ENCODE measurements at places on chromosomes 4 and X.

DNA sequence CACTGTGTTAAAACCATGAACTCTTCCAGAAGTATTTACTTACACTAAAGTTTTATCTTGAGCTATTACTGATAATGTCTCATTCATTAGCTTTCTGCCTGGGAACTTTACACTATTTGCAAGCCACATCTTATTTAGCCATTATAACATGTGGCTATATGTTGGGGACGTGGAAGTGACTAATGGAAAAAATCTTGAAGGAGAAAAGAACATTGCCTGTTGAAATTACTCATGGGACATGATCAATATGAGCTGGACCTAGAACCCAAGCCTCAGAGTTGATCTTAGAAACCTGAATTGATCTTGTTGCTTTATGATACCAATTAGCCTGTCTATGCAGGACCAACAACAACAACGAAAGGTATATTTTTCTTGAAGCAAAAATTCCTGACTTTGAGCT is 22.5 kb upstream of the ARHGAP6 start:
- DNase-seq = no peak

DNA sequence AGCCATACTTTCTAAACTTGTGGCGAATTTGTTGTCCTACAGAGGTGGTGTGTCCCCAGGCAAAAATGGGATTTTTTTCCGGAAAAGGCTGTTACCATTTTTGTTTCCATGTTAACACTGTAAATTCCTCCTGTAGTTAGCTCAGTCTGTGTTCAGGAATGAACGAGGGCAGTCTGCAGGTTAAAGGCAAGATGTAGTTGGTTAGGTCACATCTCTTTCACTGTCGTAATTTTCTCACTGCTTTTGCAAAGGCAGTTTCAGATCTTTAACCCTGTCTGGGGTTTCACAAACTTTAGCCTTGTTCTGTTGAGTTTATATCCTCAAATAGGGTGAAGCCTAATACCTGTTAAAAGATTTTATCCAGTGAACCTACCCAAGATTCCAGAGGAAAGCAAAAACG is 50.5 kb upstream of the PUDP start:
- DNase-seq = no peak

GRCh38 chr4:11469650-11470437 is 41.1 kb upstream of the HS3ST1 start:
- no peak for DNase-seq

- DNase-seq = no peak
Observed at GRCh38 chr4:188042191-188042590, 46.6 kb downstream of the ZFP42 start.

- DNase-seq = no peak
Observed at GRCh38 chrX:15600745-15601144, at the start of gene ACE2. TSS of gene ACE2 (minus strand) at chrX:15600960. CDS start at chrX:15600911, 49 bp downstream.

GRCh38 chr4:101420661-101421060 is 73.3 kb upstream of the PPP3CA start:
- DNase-seq = no peak

GRCh38 chr4:72112514-72113156 is 80.8 kb downstream of the NPFFR2 start:
- peak; percentile 1 for DNase-seq

- DNase-seq = no peak
Observed at GRCh38 chrX:68683580-68683979, 36.1 kb downstream of the STARD8 start.

DNA sequence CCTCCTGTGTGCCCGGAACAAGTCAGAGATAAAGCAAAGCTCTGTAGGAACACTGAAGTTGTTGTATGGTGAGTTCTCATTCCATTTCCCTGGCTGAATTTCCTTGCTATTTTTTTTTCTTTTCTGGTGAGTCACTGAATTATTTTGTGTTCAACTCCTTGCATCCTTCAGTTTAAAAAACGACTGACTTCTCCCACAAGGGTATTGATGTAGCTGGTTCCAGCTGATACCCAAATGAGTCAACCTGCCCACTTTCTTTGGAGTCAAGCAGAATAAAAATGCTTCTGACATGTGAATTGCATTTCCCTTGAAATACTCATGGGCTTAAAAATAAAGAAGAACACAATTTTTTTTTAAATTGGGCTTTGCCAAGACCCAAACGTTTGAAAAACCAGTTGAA is 85.5 kb downstream of the SHOX start:
- DNase-seq = peak; percentile 6

GRCh38 chrX:109351557-109351956 is 130.3 kb downstream of the GUCY2F start:
- DNase-seq = no peak

DNA sequence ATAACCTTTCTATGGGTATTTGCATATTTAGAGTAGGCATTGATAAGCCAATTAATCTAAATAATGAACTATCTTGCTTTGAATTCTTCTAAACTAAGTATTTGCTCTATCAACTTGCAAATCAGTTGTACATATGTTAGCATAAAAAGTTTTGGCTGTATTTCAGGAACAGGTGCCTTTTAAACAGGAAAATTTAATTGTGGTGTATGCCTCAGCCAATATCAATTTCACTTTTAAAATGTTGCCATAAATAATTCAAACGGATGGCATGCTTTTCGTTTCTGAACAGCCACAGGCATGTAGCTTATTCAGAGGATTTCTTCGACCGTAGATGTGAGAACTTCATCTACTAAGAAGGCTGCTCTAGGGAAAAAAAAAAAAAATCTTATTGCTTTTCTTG is 99.9 kb downstream of the DCLK2 start:
- no peak for DNase-seq

GRCh38 chr4:148288448-148288847 is 153.8 kb downstream of the NR3C2 start:
- DNase-seq = no peak

DNA sequence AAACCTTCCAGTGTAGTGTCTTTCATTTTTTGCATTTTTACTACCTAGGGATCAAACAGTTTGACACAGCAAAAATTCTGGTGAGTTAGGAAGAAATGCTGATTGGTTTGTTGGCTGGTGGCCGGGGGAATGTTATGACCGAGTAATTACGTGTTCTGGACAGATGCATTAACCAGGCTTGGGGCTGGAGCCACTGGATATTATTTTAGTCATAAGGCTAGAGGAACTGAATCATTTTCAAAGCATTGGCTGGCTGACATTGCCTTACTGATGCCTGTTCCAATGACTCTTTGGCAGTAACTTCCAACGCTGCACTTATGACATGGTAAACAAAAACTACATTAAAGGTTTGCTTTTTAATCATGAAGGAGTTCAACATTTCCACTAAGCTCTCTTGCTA is 84.6 kb downstream of the FBXO8 start:
- DNase-seq = peak; percentile 50

GRCh38 chrX:71815121-71815905 is 52.2 kb downstream of the CXorf49B start:
- DNase-seq = no peak

- no peak for DNase-seq
Observed at GRCh38 chr4:151207186-151207585, 69.8 kb upstream of the PRSS48 start.

DNA sequence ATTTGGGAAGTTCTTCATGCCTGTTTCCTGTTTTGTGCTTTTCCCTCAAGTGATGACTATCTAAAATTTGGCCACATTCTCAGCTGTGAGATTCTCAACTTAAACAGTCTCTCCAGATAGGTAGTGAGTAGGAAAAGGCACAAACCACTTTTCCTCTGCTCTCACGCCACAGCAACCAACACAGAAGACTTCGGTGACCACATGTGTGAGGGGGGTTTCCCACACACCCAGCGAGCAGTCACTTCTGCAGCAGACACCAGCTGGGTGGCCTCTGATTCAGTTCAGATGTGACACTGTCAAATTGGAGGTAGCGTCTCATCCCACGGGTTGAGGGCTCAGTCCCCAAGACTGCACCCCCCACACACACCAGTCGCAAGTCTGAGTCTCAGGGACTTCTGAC is 25.1 kb upstream of the CLDN34 start:
- no peak for DNase-seq

- no peak for DNase-seq
Observed at GRCh38 chr4:166538491-166539005, 665.5 kb downstream of the TLL1 start.

- DNase-seq = no peak
Observed at GRCh38 chrX:133094098-133094731, 2.7 kb downstream of the USP26 start.

DNA sequence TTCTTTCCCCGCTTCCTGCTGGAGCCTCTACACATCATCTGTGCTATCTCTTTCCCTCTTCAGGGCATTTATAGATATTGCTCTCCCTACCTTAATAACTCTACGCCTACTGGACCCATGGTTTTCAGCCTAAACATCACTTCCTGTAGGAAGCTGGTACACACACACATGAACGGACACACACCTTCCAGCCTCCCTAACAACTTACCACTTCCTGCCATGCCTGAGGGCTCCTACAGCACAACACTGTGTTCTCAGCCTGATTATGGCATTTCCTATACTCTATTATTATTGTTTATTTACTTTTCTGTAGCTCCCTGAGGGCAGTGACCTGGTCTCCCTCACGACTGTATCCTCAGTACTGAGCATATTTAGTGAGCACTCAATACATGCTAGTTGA is 163.6 kb upstream of the MAP3K15 start:
- no peak for DNase-seq

- no peak for DNase-seq
Observed at GRCh38 chr4:184274286-184274951, 56.7 kb upstream of the ENPP6 start.

DNA sequence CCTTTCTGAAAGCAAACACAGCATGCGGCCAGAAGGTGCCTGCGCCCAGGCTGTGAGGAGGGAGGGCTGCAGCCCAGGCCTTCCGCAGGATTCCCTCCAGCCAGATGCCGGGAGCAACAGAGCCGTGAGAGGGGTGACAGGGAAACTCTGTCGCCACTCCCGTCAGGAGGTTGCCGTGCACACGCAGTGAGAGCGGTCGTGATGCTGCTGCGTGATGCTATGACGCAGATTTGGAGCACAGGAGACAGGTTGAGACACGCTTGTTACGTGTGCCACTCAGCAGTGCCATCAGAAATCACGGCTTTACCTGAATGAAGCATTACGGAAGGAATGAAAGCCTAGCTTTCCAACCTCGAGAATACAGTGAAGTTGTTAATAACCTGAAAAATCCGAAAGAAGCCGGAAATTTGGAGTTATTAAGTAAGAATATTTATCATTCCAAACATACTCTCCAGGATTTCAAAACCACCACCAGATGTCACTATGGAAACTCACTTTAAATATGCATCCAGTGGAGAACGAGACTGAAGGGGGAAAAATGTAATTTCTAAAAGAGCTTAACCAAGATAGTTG is 54.4 kb downstream of the FAT1 start:
- peak; percentile 59 for DNase-seq

GRCh38 chrX:87518504-87518903 is 902 bp downstream of the KLHL4 start:
- no peak for DNase-seq

- DNase-seq = no peak
Observed at GRCh38 chr4:856225-856901, 30.4 kb upstream of the CPLX1 start.

- DNase-seq = no peak
Observed at GRCh38 chr4:165709516-165709915, 163.5 kb upstream of the TLL1 start.

DNA sequence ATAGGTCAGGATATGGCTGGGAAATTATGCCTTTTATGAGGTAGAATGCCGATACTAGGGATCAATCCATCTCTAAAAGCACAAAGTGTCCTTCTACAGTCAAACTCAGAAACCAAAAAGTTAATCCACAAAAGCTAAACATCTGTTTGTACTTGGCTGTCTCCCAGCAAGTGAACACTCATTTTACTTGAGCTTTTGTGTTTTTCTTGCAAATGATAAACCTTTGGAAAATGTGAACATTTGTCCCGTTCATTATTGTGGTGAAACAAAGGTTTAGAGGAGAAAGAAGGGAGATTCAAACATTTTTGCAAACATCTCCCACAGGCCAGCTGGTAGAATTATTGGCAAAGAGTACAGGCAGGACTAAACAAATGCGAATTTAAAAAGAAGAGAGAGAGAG is 300.6 kb upstream of the SPANXN1 start:
- DNase-seq = no peak

DNA sequence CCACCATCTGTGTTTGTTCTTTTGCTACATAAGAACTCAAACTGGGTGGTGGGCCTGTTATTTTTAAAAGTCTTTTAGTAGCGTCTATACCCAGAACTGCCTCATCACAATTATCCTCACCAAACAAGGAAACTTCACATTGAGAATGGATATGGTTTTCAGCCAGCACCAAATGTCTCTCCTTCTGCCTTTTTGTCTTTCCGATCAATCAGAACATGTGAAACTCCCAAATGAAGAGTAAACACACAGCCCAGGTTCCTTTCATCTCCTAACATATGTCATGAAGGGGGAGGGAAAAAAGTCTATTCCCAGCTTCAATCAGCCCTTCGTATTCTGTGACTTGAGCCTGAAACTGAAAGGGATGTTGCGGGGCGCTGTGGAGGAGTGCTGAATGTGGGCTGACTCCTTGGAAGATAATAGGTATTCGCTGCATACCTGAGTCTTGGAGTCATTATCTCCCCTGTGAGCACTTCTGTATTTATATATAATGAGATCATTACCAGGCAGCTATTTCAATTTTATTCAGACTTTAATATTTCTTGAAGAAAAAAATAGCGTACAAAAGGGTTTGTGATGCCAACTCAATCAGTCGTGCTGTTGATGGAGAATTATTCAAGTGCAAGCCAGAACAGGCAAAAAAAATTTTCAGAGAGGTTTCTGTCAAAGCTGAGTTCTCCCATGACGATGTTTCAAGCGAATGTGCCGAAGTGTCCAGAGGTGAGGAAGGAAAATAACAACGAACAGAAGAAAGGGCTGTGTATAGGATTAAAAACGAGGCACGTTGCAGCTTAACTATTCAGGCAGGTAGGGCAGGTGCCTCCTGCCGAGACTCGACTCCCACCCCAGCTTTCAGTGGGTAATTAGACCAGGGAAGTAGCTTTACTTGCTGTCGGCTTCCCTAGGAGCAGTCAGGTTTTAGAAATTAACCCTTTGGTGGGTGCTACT is 163.9 kb upstream of the NOCT start:
- no peak for DNase-seq

DNA sequence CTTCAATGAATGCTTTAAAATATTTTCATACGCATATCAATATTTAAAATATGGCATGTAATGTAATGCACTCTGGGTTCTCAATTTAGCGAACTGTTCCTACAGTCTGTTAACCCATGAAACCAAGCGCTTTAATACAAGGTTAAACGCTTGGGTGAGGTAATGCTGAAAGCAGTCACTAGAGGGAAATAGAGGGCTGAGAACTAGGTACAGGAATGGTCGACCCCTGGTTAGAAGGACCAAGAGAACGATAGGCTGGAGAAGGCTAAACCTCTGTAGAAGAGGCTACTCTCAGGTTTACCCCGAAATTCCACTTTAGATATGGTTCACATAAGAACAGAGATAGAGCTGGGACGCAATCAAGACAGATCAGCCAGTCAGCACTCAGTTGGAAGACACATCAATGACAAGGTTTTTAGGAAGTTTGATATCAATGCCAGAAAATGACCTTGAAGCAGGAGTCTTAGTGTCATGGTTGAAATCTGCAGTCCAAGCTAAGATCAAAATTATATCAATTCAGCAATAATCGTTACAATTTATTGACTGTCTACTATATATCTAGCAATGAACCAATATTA is 26.9 kb downstream of the ARSJ start:
- DNase-seq = no peak

- no peak for DNase-seq
Observed at GRCh38 chr4:37604461-37604860, 81.7 kb downstream of the RELL1 start.

- no peak for DNase-seq
Observed at GRCh38 chr4:40630335-40631021, 814 bp upstream of the RBM47 start.

Data from GM04503 (cell line).